SK-MEL-5 (cell line): ENCODE measurements at places on chromosomes 2 and 18. TPM values are rescaled to one million over a fixed set of nuclear protein-coding genes. Genes with fewer than 3 reads are reported as not detected.

KCNJ13 gene
- 2.2 and 2.3 TPM in 2 replicates for total RNA-seq

DYSF gene
- 0.50 and 0.56 TPM in 2 replicates for total RNA-seq

ANKRD44 gene
- 34.6 and 42.2 TPM in 2 replicates for total RNA-seq

VWC2L gene
- not detected in 2 replicates for total RNA-seq

DNA sequence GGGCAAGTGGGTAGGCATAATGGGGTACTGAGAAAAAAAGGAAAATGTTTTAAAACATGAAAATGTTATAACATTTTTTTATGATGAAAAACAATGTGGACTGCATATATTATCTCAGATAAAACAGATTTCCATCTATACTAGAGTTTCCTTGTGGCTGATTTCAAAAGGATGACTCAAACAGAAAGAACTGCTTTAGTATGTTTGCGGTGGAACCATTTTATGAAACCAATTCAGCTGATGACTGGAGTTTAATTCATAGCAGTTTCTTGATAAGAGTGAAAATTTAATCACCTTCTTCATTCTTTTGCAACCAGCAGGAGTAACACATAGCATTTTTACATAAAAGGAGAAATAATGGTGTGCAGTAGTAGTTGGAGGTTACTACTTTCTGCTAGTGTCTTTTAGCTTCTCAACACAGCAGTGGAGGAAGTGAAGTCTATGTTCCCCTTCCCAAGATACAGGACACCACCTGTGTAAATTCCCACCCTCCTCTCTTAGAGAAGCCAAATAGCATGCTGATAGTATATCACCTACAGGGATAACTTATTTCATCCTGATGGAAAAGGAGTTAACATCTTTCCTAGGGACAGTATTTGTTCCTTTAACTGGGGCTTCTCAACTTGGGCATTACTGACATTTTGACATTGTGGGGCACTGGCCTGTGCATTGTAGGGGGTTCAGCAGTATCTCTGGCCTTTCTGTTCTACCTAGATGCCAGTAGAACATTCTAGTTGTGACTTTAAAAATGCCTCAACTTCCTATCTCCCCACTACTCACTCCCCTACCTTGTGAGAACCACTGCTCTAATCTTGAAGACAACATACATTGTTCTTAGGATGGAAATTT, 29.9 kb downstream of the PELI1 start:
- peak; percentile 41 for DNase-seq

DNA sequence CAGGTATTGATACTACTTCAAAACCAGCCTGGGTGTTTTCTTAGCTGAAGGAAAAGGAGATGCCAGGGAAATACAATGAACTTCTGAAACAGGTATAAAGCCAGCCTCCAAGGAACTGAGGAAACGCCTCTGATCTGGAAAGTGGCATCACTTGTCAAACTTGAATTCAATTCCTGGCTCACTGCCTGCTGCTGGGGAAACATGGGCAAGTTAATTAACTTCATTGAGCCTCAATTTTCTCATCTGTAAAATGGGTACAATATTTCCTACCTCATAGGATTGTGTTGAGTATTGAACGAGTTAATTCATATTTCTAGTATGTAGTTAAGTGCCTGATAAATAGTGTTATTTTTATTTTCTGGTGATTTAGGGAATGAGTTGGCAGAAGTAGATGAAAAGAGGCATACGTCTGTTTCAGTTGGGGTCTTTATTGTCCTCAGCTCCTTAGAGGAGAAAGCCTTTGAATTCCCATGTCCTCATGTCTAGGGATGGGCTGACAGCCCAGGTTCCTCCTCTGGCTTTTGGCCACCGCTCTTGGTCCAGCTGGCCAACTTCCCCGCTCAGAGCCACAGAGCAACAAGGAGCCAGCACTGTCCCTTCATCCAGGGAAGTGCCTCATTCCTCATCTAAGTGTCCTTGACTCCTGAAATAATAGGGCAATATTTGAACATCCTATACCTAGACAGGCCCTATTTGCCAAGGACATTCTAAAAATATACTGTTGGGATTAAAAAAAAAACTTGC, 210.5 kb upstream of the GATA6 start:
- DNase-seq = no peak

GRCh38 chr2:166106431-166107015, 21.3 kb downstream of the SCN1A start:
- peak; percentile 69 for DNase-seq

DNA sequence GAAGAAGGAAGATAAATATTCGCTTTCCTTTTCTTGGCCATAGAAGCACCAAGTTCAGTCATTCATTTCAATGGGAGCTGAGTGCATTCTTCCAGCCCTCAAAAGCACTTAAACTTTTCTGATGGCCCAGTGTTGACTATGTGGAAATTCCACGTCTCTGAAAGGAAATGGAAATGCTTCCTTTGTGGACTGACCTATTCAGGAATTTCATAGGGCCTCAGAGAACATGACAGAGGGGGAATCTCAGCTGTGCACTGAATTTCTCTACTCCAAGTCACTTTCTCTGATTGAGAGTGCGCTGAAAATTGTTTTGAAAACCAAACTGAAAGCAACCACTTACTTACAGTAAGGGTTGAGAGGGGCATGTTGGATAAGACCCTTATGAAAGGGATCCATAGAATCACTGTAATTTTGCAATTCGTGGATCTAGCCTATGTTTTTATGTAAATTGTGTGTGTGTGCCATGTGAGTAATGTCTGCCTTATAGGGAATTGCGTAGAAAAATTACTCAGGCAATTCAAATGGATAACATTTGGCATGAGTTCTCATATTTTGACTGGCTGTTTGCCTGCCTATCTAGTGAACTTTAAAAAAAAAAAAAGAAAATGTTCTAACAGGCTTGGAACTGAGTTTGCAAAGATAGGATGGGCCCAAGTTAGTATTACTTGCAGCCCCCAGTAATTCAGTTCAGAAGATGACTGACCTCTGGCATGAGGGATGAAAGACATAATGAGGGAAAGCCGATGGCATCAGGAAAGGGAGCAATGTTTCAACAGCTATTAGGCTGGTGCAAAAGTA, 437.0 kb downstream of the PTPRM start:
- DNase-seq = no peak

DNA sequence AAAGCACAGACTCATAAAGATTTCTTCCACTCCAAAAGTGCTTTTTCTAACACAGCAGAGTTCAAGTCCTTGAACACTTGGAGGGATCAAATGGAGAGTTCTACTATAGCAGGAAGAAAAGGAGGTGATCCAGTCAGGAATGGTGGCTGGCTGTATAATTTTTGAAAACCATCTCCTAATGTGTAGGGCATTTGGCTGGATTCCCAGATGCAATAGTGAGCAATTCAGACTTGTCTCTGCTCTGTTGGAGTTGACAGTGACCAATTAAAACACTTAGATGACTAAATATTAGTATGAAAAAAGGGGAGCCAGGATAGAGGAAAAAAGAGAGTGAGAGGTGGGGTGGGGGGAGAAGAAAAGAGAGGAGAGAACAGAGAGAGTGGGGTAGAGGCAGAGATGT, 5.3 kb upstream of the G6PC2 start:
- no peak for DNase-seq

DNA sequence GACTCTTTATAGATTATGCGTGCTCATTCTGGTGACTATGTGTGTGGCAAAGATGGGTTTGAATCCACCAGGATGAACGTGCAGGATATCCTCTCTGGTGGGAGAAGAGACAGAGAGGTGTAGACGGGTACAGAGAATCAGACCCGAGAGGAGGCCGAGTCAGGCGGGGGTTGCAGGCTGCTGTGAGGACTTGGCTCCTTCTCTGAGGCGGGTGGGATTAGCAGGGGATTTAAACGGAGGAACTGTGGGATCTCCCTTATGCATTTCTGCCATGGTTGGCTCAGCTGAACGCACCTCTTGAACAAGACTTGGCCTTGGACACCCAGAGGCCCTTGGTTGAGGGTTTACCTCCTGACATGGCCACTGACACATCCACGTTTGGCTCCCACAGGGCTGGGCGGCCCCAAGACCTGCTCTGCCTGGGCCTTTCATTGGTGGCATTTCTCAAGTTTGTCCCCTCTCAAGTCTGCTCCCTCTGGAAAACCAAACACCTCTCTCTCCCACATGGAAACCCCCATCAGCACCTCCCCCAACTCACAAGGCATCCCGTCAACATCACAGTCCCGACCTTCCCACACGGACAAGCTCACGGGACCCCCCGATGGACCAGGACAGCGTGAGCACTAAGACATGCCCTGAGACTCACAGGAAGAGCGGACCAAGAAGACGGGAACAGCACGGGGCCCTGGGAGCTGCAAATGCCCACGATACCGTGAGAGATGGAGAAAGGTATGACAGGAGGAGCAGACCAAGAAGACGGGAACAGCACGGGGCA, 158.3 kb downstream of the RTP5 start:
- DNase-seq = no peak

C2orf80 gene
- 0.32 and 0.45 TPM in 2 replicates for total RNA-seq

DSC1 gene
- not detected in 2 replicates for total RNA-seq

DNA sequence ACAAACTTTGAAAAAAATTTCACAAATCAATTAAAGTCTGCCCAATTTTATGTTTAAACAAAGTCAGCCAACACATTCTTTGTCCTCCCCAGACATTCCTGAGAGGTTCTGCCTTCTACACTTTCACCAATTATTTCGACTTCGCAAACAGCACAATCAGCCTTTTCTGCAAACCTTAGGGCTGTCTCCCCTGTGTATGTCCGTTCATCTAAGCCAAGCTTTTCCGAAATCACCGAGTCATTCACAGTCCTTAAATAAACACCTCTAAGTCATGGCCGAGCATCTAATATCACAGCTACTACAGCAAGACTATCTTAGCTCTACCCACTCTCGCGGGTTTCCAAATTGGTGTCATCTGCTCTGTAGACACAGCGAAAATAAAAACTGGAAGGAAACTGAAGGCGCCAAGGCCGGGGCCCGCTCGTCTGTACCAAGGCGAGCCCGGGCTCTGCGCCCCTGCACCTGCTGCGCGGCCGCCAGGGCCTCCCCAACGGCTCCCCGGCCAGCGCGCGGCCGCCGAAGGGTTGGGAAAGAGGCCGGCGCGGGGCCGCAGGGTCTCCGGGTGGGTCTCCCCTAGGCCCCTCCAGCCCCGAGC, 730 bp downstream of the ODC1 start:
- DNase-seq = no peak

DNA sequence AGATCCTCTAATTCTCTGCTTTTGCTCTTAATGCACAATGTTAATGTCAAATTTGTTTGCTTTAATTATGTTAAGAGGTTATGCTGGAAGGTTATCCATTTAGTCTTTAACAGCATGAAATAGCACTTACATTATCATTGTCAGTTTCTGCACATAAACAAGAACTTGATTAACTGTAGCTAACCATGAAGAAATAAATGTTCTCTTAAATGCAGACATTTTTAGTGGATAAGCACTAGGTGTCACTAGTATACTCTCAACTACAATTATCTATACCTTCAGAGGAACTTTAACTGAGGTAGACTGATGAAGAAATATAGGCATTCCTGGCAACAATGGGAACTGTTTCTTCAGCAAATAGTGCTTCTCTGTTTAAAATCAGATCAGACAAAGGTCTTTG, 178.8 kb upstream of the CHST9 start:
- DNase-seq = peak; percentile 22

DNA sequence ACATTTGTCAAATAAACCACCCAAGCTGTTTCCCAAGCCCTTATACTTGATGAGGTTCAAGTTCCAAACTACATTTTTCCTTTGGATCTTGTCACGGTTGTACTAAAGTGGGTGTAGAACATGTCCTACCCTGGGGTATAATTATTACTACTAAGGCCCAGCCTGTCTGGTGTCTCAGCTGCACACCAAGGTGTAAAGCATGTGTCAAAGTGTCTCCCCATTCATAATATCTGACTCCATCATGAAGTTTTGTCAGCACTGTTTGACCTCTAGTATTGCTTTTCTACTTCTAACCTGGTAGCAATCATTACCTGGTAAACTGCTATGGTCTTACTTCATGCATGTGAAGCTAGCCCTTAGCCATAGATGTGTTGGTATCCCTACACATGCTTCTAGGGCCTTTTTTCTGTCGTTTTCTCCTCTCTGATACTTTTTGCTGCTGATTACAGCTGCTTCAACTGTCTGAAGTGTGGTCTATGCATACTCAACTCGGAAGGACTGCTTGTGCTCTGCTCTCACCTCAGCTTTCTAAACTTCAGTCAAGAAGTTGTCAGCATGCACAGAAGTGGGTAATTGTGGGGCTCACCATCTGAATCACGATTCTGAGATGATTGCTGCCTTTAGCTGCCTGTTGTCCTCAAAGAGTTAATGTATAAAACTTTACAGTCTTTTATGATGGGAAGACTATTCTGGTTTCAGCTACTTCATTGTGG, 445.7 kb upstream of the TRIB2 start:
- no peak for DNase-seq
